ENCODE measurements at places on chromosomes 13 and 19. TPM values are rescaled to one million over a fixed set of nuclear protein-coding genes. Genes with fewer than 3 reads are reported as not detected.

BRME1 gene
- total RNA-seq: 3.5 TPM

PNMA8B gene
- total RNA-seq: 2.4 TPM

GNA15 gene
- 3.9 TPM for total RNA-seq

CASP14 gene
- total RNA-seq: not detected

POSTN gene
- total RNA-seq: 295 TPM

MAB21L1 gene
- 0.21 TPM for total RNA-seq

IQCN gene
- total RNA-seq: 10.2 TPM

ZNF579 gene
- 23.9 TPM for total RNA-seq

SERPINE3 gene
- 0.36 TPM for total RNA-seq

All from type B pancreatic cell (in vitro differentiated cells).